Sigmoid colon (tissue), 7 donors: ENCODE measurements at places on chromosomes 1 and 21.

DNA sequence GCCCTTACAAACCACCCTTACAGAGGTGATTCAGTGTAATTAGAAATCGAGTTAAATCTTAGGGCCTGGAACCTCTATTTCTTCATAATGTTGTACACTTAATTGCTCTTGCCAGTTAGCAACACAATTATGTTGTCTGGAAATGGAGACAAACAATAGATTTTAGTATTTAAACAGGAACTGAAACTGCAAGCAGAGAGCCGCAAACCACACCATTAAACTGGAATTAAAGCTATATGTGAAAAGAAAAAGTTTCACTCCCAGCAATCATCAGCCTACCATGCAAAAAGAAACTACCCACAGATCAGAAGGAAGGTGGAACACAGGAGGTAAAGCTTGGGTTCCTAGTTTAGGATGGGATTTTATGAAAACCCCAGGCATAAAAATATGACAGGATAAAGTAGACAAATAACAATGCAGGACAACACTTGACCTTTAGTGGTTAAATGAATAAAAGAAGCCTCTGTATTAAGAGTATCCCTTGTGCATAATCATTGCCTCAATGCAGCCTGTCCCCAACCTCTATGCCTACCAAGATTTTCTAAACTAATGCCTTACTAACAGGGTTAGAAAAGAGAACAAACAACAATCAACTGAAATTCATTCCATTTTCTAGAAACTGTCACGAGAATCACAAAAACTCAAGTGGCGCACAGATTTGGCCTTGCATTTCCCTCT lies 304.3 kb upstream of the ESRRG start:
- DNase-seq, result no peak

DNA sequence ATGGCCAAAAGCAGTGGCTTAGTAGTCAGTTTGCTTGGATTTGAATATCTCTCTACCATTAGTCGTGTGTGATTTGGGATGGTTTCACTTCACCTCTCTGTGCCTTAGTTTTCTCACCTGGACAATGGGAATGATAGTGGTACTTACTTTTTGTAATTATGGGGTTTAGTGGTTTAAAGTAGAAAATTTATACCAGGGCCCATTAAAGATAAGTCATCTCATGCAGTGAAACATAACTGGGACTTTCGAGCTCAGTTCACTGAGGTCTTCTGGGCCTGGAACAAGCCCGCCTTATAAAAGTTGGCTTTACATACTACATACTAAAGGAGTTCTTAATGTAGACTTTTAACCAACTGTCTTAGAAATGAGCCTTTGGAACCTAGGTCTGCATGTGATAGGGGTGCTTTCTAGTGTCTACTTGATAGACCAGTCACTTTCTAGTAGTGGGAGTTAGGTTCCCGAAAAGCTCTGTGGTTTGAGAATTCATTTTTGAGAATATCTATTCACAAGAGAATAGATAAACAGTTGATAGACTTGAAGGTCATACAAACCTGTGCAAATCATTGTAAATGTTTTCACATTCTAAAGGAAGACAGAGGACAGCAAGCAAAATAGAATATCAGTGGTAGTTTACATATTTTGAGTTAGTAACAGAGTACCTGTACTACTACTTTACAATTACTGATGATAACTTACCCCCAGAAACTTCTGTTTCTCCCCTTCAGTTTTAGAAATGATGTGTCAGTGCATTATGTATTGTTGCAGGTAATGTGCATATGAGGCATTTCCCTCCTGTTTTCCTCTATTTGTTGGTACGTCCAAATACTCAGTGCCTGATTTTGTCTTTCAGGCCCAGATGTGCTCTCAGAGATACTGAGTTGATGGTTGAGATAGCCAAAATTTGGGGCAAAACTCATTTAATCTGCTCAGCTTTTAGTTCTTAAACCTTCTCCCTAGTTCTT lies 48.0 kb downstream of the DYRK1A start:
- no peak for DNase-seq

- no peak for DNase-seq
These were observed 10.6 kb downstream of the RGSL1 start for GRCh38 chr1:182460550-182460951.

DNA sequence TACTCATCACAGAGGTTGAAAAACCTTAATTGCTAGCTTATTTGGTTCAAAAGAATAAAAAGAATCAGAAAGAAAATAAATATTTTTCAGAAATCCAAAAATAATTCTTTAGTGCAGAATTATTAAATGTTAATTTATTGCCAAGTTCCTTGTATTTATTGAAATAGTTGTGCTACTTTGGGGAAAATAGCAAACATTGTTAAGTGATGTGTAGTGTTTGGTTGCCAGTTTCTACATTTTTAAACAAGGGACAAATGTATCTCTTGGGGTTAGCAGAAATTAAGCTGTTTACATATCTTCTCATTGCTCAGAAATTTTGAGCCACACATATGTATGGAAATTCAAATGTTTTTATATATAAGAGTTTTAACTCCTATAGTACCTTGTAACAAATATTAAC lies 775.0 kb downstream of the USP25 start:
- no peak for DNase-seq
